ENCODE measurements at places on chromosomes 3 and 15. TPM values are rescaled to one million over a fixed set of nuclear protein-coding genes. Genes with fewer than 3 reads are reported as not detected.
A peak's percentile ranks its signal among the peaks of the same experiment; 100 is the strongest.

DNA sequence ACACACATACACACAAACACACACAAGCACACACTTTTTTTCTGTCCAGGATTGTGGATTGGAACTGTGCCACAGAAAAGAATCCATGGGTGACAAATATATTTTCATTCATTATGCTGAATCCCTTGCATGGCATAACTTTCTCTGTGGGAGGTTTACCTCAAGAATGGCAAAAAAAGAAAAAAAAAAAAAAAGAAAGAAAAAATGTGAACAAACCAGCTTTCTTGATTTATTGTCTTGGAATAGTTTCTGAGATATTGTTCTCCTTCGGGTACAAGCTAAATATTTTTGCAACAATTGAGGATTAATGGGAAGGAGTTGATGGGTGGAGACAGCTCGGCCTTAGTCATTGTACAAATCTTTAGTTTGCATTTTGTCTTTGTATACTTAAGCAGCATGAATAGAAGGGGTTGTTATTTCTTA lies 153.1 kb downstream of the GMNC start:
- no peak for DNase-seq

The ADAMTS9 gene
- total RNA-seq, result 49.8 TPM

GRCh38 chr15:99671926-99672635 lies 61.2 kb downstream of the LYSMD4 start:
- no peak for DNase-seq

DNA sequence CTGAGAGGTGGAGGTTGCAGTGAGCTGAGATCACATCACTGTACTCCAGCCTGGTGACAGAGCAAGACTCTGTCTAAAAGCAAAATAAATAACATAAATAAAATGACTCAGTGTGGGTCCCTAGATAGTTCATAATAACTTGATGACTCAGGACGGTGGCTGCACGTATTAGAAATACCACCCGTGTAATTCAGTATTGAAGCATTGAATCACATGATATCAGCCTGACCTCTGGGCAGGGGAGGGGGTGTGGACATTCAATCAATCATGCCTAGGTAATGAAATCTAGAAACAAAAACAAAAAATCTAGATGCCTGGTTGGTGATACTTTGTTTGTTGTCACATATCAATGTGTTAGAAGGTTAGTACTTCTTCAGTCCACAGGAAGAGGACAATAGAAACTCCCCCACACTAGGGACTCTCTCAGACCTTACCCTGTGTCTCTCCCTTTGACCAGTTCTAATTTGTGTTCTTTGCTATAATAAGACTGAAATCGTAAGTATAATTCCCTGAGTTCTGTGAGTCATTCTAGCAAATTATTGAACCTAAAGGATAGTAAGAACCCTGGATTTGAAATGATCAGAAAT lies 177.3 kb downstream of the GAP43 start:
- DNase-seq, result no peak

DNA sequence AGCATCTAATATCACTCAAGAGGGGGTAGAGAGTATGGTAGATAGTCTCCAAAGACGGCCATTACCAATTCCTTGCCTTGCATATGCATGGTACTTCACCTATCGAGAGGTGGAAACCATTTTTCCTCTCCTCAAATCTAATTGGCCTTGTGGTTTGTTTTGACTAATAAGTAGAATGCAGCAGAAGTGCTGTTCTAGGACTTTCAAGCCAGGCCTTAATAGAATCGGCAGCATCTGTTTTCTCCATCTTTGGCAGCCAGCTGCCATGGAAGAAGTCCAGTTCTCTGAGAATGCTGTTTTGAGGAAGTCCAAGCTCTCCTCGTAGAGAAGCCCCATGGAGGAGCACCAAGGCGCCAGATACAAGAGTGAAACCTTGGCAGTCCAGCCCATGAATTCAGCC lies 59.1 kb upstream of the RASGRP1 start:
- peak; percentile 2 for DNase-seq

DNA sequence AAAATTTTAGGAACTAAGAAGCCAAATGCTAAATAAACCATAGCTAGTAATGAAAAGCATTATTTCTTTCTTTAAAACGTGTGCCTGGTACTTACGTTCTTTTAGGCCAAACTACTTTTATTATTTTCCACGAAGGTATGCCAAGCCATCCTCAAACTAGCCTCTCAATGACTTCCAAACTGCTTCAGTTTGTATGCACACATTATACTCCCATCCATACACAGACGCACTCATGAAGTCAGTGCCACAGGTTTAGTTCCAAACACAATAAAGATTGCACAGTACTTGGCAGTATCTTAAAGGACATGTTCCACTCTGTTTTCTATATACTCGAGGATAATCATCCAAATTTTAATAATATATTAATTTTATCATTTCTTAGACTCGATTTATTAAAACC lies 609.2 kb upstream of the ZNF385D start:
- DNase-seq, result no peak

DNA sequence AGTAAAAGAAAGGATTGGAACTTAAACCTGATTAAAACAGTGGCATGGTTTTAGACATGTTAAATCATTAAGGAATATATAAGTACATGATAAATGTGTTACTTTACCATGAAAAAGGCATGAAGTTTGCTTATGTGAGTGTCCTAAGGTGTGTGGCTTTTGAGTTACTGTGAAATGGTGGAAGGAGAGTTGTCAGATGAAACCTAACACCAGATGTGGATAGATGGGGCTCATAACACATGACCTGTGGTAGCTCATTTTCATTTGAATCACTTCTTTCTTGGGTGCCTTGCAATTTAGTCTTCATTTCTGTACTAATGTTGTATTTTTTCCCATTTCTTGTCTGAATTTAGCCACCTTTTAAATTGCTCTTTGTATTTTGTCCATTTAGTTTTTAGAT lies 13.0 kb downstream of the MEF2A start:
- no peak for DNase-seq

DNA sequence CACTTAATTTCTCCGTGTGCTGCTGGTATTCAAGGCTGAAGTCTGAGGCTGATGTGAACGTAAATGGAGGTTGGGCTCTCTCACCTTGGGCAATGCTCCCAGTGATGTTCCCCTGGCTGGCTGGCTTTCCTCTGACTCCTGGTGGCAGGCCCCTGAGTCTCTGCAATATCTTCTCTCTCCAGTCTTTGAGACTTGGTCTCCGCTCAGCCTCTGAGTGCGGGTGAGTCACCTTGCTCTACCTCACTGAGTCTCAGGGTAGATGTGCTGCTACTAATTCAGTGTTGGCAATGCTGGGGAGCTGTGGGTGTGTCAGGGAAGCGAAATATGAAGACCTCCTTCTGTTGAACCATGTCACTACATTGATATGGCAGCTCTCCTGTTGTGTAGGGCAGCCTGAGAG lies 31.3 kb upstream of the TRIM59 start:
- DNase-seq, result no peak

DNA sequence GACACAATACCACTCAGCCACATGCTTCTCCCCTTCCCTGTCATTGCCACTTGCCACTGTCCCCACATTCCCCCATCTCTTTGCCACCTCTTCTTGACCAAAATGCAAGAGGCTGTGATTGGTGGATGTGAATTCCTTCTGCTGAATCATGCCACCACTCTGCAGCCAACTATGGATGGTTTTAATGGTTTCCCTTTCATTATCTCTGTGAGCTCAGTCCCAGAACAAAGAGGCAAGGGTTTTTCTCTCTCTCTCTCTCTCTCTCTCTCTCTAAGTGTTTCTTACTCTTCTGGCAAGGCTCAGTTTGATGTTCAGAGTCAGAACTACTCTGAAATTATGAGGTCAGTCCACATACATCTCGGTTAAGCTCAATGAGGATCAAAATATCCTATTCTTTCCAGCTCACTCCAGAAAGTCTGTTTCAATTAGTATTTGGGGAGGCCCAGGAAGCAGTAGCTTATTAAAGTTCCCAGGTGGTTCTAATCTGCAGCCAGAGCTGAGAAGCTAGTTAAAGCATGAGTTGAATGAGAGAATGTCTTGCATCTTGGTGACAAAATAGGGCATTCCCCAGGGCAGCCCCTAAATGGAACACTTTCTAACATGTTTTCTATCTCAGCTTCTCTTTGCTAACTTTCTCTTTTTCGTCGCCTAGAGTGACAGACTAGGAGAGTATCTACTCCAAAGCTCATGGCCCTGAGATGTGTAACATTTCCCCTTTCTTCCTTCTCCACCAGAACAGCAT lies 8.5 kb upstream of the ILDR1 start:
- DNase-seq, result no peak

- no peak for DNase-seq
Measured at GRCh38 chr3:183044547-183045229, 54.6 kb downstream of the MCCC1 start.

The GOLGA8M gene
- total RNA-seq, result 0.61 TPM

- peak; percentile 94 for DNase-seq
Measured at GRCh38 chr3:35664460-35664919, 25.2 kb downstream of the ARPP21 start.

The TGM5 gene
- total RNA-seq, result not detected

The ATG3 gene
- total RNA-seq, result 34.2 TPM

The FBN1 gene
- total RNA-seq, result 13.0 TPM

DNA sequence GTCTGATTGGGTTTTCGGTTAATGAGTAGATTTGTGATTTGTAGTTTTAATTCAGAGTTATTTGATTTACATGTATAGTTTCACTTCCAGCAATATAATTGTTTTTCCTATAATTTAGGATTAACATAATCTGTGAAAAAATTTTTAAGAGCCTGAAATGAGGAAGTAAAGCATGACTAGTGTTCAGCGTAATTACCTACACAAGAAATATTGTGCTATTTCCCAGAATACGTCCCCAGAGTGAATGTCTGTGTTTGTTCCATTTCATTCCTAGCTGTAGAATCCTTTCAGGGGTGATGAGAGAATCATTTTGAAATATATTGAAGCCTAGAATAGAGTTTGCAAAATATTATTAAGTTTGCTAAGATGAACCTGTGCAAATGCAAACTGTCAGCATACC lies 247.1 kb downstream of the BBX start:
- no peak for DNase-seq

The RLBP1 gene
- total RNA-seq, result not detected

The GATA2 gene
- 9.0 TPM for total RNA-seq

GRCh38 chr3:31868236-31868635 lies 112.8 kb downstream of the OSBPL10 start:
- DNase-seq, result no peak

- DNase-seq, result peak; percentile 51
Measured at GRCh38 chr3:31092748-31093589, 198.5 kb upstream of the GADL1 start.

The MRAS gene
- total RNA-seq, result 48.1 TPM

GRCh38 chr15:52392008-52392687 lies 96.5 kb upstream of the MYO5C start:
- no peak for DNase-seq

The AMIGO3 gene
- total RNA-seq, result not detected

DNA sequence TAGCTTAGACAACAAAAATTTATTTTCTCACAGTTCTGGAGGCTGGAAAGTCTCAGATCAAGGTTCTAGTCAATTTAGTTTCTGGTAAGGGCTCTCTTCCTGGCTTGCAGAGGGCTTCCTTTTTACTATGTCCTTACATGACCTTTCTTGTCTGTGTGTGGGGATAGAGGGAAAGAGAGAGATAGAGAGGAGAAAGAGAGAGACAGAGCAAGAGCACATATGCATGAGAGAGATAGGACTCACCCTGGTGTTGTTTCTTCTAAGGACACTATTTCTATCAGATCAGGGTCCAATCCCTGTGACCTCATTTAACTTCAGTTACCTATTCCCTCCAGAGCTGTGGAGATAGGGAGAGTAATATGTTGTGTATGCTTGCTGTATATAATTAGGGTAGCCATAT lies 44.9 kb upstream of the TEX9 start:
- DNase-seq, result no peak

The SPINT1 gene
- 0.42 TPM for total RNA-seq

GRCh38 chr3:177724020-177724638 lies 526.8 kb upstream of the TBL1XR1 start:
- peak; percentile 94 for DNase-seq

GRCh38 chr3:129622933-129623332 lies 16.5 kb upstream of the PLXND1 start:
- DNase-seq, result no peak

DNA sequence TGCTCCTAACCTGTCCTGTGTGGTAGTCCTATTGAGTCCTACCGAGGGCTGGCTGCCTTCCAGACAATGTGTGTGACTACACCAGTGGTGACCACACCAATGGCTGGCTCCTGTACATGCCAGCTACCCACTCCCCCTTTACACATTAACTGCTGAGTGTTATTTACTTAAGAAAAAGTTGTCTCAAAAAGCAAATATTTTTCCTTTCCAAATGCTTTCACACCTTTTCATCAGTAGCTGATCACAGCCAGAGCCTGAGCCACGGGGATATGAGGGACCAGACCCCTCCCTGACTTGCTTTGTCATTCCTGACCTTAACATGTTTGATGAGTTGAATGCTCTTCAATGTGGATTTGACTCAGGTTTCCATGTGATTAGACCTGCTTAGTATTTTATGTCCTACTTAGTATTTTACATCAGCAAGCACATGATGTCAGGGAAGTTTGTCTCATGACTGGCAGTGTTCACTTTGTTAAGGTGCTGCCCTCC lies 29.6 kb upstream of the GREM1 start:
- no peak for DNase-seq

The SUSD5 gene
- 0.55 TPM for total RNA-seq

- no peak for DNase-seq
Measured at GRCh38 chr3:34107669-34108068, 309.2 kb downstream of the PDCD6IP start.

DNA sequence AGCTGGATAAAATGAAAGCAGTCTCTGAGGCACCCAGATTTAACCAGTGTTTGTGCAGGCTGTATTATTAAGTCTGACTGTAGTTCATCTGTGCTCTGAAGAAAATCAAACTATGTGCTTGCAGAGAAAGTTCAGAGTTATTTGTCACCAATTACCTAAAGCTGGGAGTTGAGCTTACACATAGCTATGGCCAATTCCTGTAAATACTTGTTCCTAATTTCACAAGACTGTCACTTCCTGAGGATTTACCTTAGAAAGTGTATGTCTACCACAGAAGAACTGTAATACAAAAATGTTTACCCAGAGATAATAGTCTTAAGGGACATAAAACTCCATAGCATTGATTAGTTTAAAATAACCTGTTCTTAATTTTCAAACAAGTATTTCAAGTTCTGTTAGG lies 628.4 kb upstream of the TGFBR2 start:
- no peak for DNase-seq

GRCh38 chr15:76932135-76932966 lies 802 bp downstream of the RCN2 start:
- DNase-seq, result no peak

The B3GALNT1 gene
- 0.81 TPM for total RNA-seq

DNA sequence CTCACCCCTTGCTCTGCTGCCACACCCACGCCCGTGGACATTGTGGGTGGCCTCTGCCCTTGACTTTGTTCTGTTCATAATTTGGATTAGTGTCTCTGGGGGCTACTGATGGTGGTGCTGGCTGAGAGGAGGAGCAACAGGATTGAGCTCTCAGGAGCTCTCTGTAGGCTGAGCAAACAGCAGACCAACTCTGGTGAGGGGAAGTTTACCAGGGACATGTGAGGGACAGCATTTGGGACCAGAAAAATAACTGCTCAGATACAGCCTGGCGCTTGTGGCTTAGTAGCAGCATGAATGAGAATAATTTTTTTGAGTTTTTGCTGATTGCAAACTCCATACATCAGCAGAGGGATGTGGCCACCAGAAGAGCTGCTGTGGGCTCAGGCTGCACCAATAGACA lies 14.8 kb downstream of the PPCDC start:
- DNase-seq, result no peak

- no peak for DNase-seq
Measured at GRCh38 chr3:153866901-153867300, 254.3 kb upstream of the ARHGEF26 start.

GRCh38 chr3:128381609-128382008 lies 85.1 kb downstream of the DNAJB8 start:
- DNase-seq, result no peak

All from gastrocnemius medialis (tissue), 4 donors.